Activated CD4-positive, alpha-beta T cell treated with anti-CD3 and anti-CD28 coated beads for 36 hours (primary cell): ENCODE measurements at places on chromosomes 4 and X. TPM values are rescaled to one million over a fixed set of nuclear protein-coding genes. Genes with fewer than 3 reads are reported as not detected.

DNA sequence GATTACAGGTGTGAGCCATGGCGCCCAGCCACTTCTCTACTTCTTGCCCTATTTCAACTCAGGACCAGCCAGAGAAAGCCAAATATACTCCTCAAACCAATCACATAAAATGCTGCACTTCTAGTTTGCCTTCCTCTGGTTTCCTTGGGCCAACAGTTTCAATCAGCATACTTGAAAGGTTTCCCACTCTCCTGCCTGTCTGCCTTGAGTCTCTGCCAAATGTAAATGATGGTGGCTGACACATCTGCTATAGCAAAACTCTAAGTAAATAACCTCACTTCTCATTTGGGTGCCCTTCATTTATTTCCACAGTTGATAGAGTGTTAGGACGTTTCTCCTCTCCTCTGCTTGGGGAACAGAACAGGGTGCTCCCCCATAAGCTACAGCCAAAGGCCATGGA lies 36.4 kb upstream of the PPA2 start:
- DNase-seq = no peak

DNA sequence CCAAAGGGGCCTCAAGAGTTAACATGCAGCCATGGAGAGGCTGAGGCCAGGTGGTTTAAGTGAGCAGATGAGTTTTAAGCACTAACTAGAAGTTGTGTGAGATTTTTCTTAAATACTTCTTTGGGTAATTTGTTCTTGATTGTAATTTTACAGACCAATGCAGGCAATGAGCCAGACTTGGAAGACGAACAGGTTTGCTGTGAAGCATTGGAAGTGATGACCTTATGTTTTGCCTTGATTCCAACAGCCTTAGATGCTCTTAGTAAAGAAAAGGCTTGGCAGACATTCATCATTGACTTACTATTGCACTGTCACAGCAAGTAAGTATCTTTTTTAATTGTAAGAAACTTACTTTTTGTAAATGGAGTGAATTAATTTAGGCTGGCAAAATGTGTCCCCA lies 103.9 kb downstream of the USP9X start:
- DNase-seq = no peak

GRCh38 chr4:127580300-127580699 lies 52.5 kb upstream of the INTU start:
- DNase-seq = no peak

GRCh38 chr4:140556372-140557085 lies 12.2 kb downstream of the UCP1 start:
- peak; percentile 37 for DNase-seq

DNA sequence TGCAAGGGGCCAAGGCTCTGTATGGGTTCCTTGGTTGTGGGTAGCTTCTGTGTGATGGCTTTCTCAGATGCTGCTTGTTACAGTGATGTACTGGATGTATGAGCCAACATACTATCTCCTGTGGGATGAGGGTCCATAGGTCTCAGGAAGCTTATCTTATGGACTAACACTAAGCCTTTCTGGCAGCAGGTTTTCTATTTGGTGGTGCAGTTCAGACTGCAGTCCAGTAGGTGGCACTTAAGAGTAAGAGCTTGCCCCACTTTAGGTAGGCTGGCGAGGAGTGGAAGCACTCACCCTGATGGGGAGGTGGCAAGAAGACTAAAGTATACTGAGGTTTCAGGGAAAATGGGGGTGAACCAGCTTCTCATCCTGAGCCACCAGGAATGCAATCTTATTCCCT lies 306.7 kb upstream of the MAOA start:
- DNase-seq = peak; percentile 50

DNA sequence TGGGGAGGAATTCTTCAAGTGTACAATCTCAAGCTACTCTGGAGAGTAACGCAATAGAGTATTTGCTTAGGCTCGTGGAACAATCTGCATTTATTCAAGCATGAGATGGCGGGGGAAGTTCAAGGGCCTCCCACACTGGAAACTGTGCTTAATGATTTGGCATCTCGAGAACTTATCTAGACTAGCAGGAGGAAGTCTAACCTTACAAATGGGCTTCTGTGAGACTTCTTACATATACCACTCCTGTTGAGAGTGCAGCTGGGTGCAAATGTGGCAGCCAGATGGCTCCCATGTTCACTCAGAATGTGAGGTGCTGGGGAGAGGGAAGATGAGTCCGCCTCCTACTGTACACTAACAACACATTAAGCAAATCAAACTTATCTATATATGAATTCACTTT lies 29.3 kb upstream of the PTPN13 start:
- DNase-seq = no peak

DNA sequence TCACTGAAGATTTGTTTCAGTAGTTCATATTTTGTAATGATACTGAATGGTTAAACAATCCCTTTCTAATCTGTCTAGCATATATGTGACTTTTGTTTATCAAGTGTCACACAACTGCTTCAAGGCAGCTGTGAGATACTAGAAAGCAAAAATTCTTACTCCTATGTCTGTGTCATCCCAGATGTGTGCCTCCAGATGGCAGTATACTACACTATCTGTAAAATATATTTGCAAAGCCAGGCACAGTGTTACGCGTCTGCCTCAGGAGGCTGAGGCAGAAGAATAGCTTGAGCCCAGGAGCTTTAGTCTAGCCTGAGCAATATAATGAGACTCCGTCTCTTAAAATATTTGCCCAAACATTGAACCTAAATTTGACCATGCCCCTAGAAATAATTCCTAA lies 4.0 kb downstream of the NUDT10 start:
- peak; percentile 39 for DNase-seq

DNA sequence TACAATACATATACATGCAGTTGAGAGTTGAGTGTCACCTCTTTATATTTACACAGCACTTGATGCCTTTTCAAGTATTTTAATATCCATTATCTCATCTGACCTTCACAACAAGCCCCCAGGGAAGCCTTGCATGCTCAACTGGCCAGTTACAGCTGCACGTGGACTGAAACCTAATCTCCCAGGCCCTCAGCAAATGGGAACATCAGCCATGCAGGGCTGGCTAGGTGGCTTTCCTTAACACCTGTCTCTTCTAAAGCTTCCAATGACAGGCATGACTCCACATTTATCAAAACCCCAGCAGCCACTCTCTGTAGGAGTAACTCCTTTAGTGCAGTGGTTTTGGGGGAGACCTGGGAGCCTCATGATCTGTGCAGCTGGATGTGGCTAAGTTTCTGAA lies 56.4 kb downstream of the PHKA2 start:
- DNase-seq = no peak

- DNase-seq = no peak
Measured at GRCh38 chrX:10341309-10341708, 184.5 kb downstream of the CLCN4 start.

- no peak for DNase-seq
Measured at GRCh38 chrX:155022585-155022984, at the start of gene F8. F8 (minus strand) TSS chrX:155022723; CDS start chrX:155022552, 171 bp downstream.

XAGE2 gene
- not detected for total RNA-seq

RHOXF2B gene
- total RNA-seq = not detected

TREX2 gene
- total RNA-seq = 1.1 TPM

BEND2 gene
- not detected for total RNA-seq
